ENCODE measurements at places on chromosomes 6 and 20. TPM values are rescaled to one million over a fixed set of nuclear protein-coding genes. Genes with fewer than 3 reads are reported as not detected.

AKAP12 gene
- total RNA-seq, result 10.6 TPM

MUC22 gene
- total RNA-seq, result not detected

SENP6 gene
- total RNA-seq, result 140 TPM

OARD1 gene
- 45.7 TPM for total RNA-seq

SERAC1 gene
- 20.0 TPM for total RNA-seq

GRCh38 chr20:41616228-41616627 lies 1.9 kb downstream of the CHD6 start:
- no peak for DNase-seq

Data from progenitor cell of endocrine pancreas (in vitro differentiated cells).